ENCODE measurements at places on chromosomes 6 and 20.

GRCh38 chr6:36660771-36661471 is 17.6 kb upstream of the CDKN1A start:
- no peak for DNase-seq

- no peak for DNase-seq
Measured at GRCh38 chr6:37460805-37461204, 27.8 kb downstream of the CMTR1 start.

DNA sequence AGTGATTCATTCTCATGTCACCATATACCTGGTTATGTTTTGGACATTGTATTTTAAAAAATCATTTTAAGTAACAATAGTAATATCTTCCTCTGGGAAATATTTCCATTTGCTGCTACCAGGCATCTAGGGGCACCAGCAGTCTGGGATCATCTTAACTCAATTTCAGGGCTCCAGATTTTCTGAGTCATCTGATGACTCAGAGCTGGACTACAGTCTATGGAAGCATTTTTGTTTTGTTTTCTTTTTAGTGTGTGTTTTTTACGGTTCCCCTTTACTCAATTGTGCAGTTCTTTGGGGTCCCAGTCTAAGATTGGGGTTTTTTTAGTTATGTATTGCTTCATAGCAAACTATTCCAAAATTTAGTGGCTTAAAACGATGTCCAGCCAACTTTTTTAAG is 5.7 kb upstream of the FKBP5 start:
- no peak for DNase-seq

- no peak for DNase-seq
Measured at GRCh38 chr20:49156481-49156880, 31.7 kb downstream of the STAU1 start.

DNA sequence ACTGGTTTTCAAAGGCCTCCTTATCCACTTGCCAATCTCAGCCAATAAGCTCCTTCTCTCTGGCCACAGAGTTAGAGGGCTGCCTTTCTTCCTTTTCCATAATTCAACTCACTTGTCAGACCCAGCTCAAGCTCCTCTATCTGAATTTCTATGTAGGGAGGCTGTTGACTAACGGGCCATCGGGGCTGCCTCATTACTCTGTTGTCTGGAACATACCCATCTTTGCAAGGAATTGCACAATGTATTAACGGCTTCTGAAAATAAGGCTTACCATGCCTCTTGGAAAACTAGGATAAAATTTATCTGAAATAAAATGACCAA is 28.5 kb upstream of the KIF6 start:
- DNase-seq: no peak

DNA sequence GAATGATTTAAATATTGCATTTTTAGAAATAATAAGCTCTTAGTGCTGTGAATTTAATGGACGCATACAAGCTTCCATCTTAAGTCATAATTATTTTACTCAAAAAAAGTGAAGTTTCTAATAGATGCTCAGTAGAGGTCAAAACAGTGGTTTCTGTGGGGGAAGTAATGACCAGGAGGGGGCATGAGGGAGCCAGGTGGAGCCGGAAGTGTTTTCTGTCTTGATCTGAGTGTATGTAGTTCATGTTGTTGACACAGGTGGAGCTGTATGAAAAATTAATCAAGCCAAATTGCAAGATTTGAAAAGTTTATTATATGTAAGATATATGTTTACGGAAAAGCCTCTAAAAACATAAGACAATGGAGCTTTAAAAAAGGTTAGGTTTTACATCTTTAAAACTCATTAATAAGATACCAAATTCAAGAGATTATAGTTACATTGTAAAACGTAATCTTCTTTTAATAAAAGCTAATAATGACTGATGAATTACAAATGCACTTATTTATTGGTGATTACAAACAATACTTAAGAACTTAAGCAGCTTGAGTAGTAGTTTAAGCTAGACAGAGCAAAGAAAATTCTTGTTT is 68.0 kb downstream of the PLAGL1 start:
- peak; percentile 38 for DNase-seq

DNA sequence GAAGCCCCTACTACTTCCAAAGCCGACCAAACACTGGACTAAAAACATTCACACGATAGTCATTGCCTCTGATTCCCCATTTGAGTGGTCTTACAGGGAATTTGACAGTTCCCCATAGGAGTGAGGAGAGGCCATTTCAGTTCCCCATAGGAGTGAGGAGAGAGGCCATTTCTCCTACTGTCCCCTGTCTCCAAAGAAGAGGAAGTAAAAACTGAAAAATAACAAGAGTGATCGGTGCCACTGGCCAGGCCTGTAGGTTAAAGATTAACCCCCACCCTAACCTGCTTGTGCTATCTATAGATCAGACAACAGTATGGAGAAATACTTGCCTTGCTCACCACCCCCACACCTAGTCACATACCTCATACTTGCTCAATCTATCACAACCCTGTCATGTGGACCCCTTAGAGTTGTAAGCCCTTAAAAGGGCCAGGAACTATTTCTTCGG is 204.0 kb upstream of the MOCS1 start:
- DNase-seq: no peak

- no peak for DNase-seq
Measured at GRCh38 chr6:163895162-163895561, 480.6 kb downstream of the QKI start.

DNA sequence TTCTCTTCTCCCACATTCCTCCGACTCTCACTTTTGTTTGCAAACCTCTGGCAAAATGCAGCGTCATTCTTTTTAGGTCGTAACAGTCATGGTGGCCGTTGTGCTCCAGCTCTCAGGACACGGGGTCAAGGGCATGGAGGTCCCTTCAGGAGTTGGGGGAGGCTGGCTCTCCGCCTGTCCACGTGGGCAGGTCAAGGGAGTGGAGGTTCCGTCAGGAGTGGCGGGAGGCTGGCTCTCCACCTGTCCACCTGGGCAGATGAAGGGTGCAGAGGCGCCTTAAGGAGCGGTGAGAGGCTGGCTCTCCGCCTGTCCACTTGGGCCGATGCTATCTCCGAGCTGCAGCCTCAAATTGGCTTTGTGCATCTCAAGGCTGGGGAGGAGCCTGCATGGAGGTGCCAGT is 98.0 kb downstream of the ERMARD start:
- DNase-seq: no peak
